Dorsolateral prefrontal cortex (tissue), 122 donors: ENCODE measurements at places on chromosomes 4 and X. TPM values are rescaled to one million over a fixed set of nuclear protein-coding genes. Genes with fewer than 3 reads are reported as not detected.

Gene TCEAL5
- 38.0 TPM for total RNA-seq

Gene FDCSP
- not detected for total RNA-seq

Gene NLGN3
- 56.4 TPM for total RNA-seq

Gene SLC9A7
- 27.9 TPM for total RNA-seq

Gene SMIM31
- not detected for total RNA-seq

Gene NR3C2
- 50.7 TPM for total RNA-seq

- DNase-seq = no peak
Measured at GRCh38 chr4:40299811-40300292, 35.3 kb upstream of the CHRNA9 start.

- no peak for DNase-seq
Measured at GRCh38 chr4:156255230-156256007, 301.8 kb upstream of the CTSO start.

GRCh38 chr4:27428661-27429060 is 568.0 kb downstream of the STIM2 start:
- no peak for DNase-seq

GRCh38 chr4:153509724-153510123 is 43.6 kb downstream of the TMEM131L start:
- DNase-seq = no peak

DNA sequence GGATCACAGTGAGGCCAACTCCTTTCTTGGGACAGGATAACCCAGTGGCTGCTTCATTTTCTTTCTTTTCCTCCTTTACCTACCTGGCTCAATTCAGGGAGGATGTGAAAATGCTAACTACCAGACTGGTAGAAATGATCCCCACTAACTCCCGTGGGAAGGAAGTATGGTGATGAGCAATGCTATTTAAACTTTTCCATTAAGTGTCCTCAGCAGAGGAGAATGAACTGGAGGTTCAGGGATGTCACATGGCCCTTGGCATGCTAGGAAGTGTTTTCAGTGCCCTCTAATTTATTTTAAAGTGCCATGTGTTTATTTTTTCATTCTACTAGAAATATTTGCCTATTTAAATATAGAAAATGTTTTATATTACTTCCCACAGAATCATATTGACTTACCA is 363.9 kb downstream of the PPP3CA start:
- DNase-seq = no peak

DNA sequence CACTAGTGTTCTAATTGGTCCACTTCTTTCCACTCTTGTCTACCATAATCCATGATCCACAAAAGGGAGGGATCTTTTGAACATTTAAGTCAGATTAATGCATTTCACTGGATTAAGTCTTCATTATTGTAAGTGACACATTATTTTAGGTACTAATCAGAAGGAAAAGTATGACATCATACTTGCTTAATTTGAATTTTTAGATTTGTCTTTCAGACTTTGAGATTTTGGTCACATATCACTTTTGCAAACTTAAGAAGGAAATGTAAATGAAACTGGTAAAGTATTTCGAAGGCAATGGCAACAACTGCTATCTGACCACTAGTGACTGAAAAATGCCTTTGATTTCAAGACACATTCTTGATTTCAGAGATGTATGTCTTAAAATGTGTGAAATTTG is 5.2 kb downstream of the MMRN1 start:
- no peak for DNase-seq

GRCh38 chr4:20617678-20618396 is 82.4 kb upstream of the PACRGL start:
- no peak for DNase-seq

- no peak for DNase-seq
Measured at GRCh38 chrX:108447303-108447702, 7.7 kb downstream of the COL4A5 start.
